ENCODE measurements at places on chromosomes 3 and 15. TPM values are rescaled to one million over a fixed set of nuclear protein-coding genes. Genes with fewer than 3 reads are reported as not detected.

UQCC5 gene
- 6.0 TPM for total RNA-seq

ALPK3 gene
- 5.2 TPM for total RNA-seq

CYFIP1 gene
- total RNA-seq = 50.1 TPM

GRCh38 chr3:31402117-31402516, 130.6 kb upstream of the STT3B start:
- DNase-seq = no peak
- H3K36me3 ChIP-seq = no peaks in the 10 kb centered on the region
- no peaks in the 10 kb centered on the region for H3K27me3 ChIP-seq
- H3K4me3 ChIP-seq = no peak overlapping the region

DNA sequence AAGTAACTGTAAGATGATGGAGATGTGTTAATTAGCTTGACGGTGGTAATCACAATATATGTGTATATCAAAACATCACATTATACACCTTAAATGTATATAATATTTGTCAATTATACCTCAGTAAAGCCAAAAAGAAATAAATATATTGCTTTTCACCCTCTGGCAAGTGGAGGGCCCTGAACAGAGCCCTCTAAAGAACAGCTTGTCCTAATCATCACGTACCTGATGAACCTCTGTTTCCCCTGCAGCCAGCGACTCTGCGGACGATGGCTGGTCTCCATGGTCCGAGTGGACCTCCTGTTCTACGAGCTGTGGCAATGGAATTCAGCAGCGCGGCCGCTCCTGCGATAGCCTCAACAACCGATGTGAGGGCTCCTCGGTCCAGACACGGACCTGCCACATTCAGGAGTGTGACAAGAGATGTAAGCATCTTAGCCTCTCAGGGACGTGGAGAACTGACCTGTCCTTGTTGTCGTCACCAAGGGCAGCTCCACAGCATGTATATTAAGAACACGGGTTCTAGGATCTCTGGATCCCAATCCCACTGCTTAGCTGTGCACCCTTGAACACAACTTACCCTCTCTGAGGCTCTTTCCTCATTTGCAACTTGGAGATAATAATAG, 6.3 kb downstream of the THBS1 start:
- H3K4me1 ChIP-seq = peaks cover 27% of the 10 kb centered on the region
- H3K36me3 ChIP-seq = peaks cover 59% of the 10 kb centered on the region
- no peaks in the 10 kb centered on the region for H3K27me3 ChIP-seq
- H3K27ac ChIP-seq = peak overlapping the region; percentile 8
- H3K4me3 ChIP-seq = no peak overlapping the region

DNA sequence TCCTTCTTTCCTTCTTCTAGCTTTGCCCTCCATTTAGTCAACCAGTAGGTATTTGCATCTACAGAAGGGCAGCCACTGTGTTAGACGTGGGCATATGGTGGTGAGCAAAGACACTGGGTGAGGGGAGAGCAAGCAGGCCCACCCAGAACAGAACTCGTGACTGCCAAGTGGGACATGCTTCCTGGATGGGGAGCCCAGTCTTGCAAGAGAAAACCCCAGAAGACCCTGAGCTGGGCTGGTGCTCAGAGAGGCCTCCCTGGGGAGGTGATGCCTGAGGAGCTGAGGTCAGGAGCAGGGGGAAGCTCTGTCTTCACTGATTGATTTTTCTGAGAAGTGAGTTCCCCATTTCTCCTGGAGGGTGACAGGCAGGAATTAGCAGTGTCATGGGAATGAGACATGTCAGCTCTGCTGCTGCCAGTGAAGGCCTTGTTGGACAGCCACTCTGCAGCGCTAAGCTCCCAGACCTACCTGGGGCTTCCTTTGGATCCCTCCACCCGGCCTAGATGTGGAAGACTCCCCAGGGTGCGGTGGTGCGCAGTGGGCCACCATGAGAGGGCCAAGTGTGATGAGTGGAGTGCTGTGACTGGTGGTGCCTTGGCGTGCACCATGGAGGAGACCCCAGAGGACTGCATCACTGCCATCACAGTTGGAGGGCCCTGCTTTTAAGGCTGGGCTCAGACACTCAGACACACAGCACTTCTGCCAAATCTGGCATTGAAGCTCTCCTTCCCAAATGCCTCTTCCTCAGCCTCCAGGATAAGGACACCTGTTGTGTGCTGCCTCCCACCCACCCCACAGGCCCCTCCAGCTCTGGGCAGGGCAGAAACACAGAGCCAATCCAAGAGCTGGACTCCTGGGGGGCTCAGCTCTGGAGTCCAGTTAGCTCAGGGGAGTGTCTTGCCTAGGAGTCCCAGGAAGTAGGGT, 40.0 kb upstream of the TOPBP1 start:
- no peaks in the 10 kb centered on the region for H3K36me3 ChIP-seq
- no peaks in the 10 kb centered on the region for H3K4me1 ChIP-seq
- H3K27me3 ChIP-seq = no peaks in the 10 kb centered on the region
- no peak for DNase-seq

DNA sequence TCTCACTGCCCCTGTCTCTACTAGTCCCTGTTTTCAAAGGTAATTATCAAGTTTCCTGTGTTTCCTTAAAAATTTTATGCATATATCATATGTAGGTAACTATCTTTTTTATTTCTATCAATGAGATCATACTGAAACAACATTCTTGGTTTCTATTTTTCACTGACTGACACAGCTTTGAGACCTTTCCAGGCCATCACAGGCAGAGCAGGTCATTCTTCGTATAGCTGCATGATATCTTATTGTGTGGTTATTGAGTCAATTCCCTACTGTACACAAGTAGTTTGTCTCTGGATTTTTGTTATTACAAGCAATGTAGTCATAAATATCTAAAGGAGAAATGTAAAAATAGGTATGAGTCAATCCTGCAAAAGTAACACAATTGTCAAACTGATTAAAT, 169.6 kb downstream of the CFAP20DC start:
- no peak overlapping the region for H3K27ac ChIP-seq
- no peak for DNase-seq
- no peak overlapping the region for H3K4me3 ChIP-seq
- H3K27me3 ChIP-seq = no peaks in the 10 kb centered on the region

Data from right lobe of liver (tissue), 6 donors.